ENCODE measurements at places on chromosomes 16 and 17. TPM values are rescaled to one million over a fixed set of nuclear protein-coding genes. Genes with fewer than 3 reads are reported as not detected.

The MYH2 gene
- not detected for total RNA-seq

The MYH8 gene
- not detected for total RNA-seq

The STARD3 gene
- 31.7 TPM for total RNA-seq

The NXN gene
- 61.4 TPM for total RNA-seq

The DDX42 gene
- 88.5 TPM for total RNA-seq

The PGAP6 gene
- total RNA-seq, result 129 TPM

The CA4 gene
- not detected for total RNA-seq

The CD7 gene
- total RNA-seq, result not detected

The B4GALNT2 gene
- not detected for total RNA-seq

The SERPINF2 gene
- total RNA-seq, result not detected

The MMP2 gene
- total RNA-seq, result 78.7 TPM

The NOXO1 gene
- not detected for total RNA-seq

The GP1BA gene
- not detected for total RNA-seq

The ITGB3 gene
- 129 TPM for total RNA-seq

The PVALEF gene
- not detected for total RNA-seq

The LRRC46 gene
- total RNA-seq, result 0.29 TPM

The CA5A gene
- total RNA-seq, result not detected

The GCGR gene
- not detected for total RNA-seq

The OR2C1 gene
- not detected for total RNA-seq

The SULT1A3 gene
- total RNA-seq, result 13.7 TPM

The CYB5B gene
- 124 TPM for total RNA-seq

The HP gene
- total RNA-seq, result not detected

The ZMYND15 gene
- not detected for total RNA-seq

The HYDIN gene
- not detected for total RNA-seq

The DHRS13 gene
- 4.8 TPM for total RNA-seq

The KRT23 gene
- total RNA-seq, result not detected

The INTS2 gene
- 12.7 TPM for total RNA-seq

The CX3CL1 gene
- 15.4 TPM for total RNA-seq

The CA7 gene
- total RNA-seq, result not detected

The WNT9B gene
- not detected for total RNA-seq

The PHOSPHO1 gene
- total RNA-seq, result not detected

The LSM12 gene
- 85.9 TPM for total RNA-seq

The AURKB gene
- total RNA-seq, result 17.6 TPM

The TNRC6C gene
- total RNA-seq, result 14.4 TPM

The HAP1 gene
- under 0.01 TPM for total RNA-seq

The CBLN1 gene
- not detected for total RNA-seq

The HID1 gene
- 39.8 TPM for total RNA-seq

The CTRB1 gene
- total RNA-seq, result not detected

The KRT31 gene
- not detected for total RNA-seq

The CDH13 gene
- total RNA-seq, result 235 TPM

The KRTAP2-2 gene
- not detected for total RNA-seq

The GPR139 gene
- total RNA-seq, result not detected
